ENCODE measurements at places on chromosomes 7 and 10.

GRCh38 chr10:33412241-33412640, 77.8 kb upstream of the NRP1 start:
- no peak for DNase-seq

DNA sequence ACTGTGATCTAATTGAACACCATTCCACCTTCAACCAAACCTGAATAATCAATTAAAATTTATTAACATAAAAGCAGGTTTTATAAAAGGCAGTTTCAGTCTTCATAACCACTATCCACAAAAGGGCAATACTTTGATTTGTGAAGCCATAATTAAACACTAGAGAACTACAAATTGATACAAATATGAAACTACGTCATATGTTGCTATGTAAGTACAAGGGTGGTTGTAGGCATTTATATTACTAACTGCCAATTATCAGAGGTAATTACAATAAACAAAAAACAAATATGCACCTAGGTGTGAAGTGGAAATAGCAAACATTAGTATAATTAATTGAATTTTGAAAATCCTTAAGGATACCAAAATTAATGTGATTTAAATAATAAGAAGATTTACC, 368.5 kb upstream of the PCDH15 start:
- no peak for DNase-seq

- no peak for DNase-seq
These were observed 39.5 kb upstream of the GJD4 start for GRCh38 chr10:35565602-35566081.

DNA sequence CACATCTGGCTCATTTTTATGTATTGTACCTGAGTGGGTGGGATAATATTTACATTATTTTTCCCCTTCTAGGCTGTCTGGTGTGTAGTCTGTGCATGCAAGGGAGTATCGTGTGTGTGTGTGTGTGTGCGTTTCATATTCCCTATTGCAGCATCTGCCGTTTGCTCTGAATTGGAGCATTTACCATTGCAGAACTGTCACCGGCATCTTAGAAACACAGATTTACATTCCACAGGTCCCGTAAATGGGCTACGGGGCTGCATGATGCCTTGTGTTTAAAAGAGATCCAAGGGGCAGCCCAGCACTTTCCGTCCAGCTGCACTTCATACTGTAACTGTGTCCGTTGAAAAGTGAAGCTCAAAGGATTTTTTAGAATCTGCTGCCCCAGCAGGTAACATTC, 167.1 kb upstream of the KIAA1217 start:
- no peak for DNase-seq

DNA sequence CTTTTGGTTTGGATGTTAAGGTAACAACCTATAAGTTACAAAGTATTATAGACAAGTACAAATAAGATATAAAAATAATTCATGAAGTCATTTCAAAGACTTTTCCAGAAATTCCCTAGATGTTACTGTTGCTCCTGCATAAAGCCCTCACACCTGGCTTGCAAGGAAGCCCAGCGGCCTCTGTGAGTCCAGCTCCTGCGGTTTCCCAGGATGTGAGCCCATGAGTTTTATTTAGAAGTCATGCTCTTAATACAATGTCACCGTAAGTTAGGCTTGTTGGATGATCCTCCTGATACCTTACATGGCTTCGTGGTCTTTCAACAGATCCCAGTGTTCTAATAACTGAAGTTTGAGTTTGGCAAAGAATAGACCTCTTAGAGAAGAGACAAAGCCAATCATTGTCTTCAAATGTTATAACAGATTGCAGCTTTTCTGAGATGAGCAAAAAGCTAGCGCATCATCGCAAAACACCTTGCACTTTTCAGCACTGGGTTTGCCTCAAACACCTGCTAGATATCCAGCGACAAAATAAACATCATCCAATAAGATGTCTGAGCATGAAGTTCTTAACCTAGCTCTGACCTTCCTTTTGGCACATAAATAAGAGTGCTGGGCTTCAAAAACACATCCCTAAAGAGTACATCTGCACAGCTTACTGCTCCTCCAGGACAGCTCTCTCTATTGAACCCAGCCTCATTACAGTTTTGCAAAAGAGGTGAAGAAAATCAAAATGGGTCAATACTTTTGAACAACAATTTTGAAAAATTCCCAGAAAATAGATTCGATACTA, 3.6 kb downstream of the FAM171A1 start:
- DNase-seq, result no peak

GRCh38 chr7:3356173-3356572, 55.1 kb downstream of the SDK1 start:
- no peak for DNase-seq
